Stimulated activated CD8-positive, alpha-beta memory T cell treated with anti-CD3 and anti-CD28 coated beads, Interleukin-15, amount 100 ng/mL, for 1 hour (primary cell): ENCODE measurements at places on chromosomes 7 and 10.
A peak's percentile ranks its signal among the peaks of the same experiment; 100 is the strongest.

GRCh38 chr10:126919426-126919825 lies 14.2 kb downstream of the DOCK1 start:
- no peak for DNase-seq

- no peak for DNase-seq
These were observed 1.5 kb upstream of the TRDMT1 start for GRCh38 chr10:17202999-17203398.

DNA sequence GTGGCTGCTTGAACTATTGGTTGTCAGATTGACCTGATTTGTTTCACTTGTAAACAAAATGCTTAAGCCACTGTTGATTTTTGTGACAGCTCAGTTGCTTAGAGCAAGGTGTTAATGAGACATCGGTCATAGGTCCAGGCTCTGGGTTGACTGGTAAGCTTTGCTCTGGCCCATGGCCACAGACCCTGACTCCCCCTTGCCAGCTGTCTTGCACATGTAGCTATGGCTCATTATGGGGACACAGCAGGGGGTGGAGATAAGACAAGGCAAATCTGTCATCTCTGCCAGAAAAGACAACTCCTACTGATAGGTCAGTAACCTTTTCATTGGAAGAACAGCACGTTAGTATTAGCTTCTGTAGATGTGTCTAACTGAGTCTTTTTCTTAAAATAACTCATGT lies 95.3 kb downstream of the KAT6B start:
- DNase-seq: no peak

DNA sequence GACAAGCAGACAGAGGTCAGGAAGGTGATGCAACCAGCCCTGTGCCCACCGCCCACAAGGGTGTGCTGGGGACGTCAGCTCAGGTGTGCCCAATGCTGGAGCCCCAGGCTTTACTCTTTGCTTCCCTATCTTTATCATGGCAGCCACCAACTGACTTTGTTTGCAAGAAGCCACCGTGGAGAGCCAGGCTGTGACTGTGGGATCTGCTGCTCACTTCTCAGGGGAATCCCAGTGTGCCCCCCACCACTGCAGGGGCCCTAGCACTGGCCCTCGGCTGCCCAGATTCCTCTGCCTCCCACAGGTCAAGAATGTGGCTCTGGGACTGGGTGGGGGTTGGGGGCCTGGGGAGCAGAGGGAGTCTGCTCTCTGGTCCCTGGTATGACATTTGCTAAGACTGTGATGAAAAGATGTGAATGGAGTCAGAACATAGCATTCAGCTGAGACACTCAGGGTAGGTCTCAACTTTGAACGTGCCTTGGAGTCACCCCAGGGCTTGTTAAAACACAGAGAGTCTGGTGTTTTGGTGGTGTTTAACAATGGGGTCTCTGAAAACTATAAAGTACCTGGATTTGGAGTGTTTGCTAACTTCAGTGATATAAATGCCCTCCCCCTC lies 47.3 kb downstream of the ARHGAP22 start:
- no peak for DNase-seq

DNA sequence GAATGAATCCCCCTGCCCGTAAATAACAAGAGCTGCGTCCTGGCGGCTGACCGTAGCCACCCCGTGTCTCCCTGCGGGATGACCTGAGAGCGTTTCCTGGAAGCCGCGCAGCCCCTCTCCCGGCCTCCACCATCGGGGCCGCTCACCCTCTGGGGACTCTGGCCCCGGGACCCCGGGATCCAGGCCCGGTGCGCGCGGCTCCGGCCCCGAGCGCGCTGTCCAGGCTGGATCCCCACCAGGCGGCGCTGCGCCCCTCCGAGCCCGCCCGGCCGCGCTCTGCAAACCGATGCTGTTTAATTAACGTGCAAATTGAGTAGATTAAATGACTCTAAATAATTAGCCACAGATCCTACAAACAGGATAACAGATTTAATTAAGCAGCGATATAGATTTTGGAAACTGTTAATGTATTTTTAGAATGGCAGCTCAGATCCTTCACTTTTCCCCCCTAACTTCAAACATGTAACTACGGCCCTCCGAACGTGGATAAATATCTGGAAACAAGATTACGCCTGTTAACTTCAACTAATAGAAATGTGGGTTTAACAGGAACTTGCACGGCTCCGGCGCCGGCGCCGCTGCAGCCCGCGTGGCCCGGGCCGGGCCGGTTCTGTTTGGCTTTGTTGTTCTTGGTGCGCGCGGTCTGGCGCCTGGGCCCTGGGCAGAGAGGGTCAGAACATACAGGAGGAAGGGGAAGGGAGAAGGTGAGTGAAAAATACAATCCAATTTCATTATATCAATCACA lies 7.1 kb upstream of the UNCX start:
- peak; percentile 11 for DNase-seq

GRCh38 chr10:92242910-92243671 lies 47.8 kb downstream of the CPEB3 start:
- DNase-seq: peak; percentile 11

GRCh38 chr10:24862589-24862988 lies 89.8 kb downstream of the PRTFDC1 start:
- no peak for DNase-seq

- no peak for DNase-seq
These were observed 492.4 kb upstream of the STEAP1 start for GRCh38 chr7:89661876-89662275.
